GM12878 (cell line): ENCODE measurements at places on chromosomes 1 and 21. TPM values are rescaled to one million over a fixed set of nuclear protein-coding genes. Genes with fewer than 3 reads are reported as not detected.

- DNase-seq, result no peak
Measured at GRCh38 chr1:160580221-160580812, 1.0 kb upstream of the CD84 start.

DNA sequence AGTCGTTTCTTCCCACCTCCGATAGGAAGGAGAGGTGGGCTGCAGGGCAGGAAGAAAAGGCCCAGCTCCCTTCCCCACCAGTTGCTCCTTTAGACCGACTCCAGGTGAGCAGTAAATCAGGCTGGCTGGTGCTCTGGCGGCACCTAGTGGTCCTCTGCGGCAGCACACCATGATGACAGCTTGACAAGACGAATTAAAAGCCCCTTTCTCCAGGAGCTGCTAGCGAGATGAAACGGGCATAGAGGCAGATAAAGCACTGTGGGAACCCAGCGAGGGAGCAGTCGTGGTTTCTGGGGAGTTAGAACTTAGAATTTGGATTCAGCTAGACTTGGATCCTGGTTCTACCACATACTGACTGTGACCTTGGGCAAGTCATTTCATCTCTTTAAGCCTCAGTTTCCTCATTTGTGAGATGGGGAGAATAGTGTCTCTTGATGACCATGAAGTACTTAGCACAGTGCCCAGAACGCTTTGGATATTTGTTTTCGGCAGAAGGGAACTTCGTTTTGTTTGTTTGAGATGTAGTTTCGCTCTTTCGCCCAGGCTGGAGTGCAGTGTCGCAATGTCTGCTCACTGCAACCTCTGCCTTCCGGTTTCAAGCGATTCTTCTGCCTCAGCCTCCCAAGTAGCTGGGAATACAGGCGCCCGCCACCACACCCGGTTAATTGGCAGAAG lies 21.8 kb upstream of the COL9A2 start:
- DNase-seq, result peak; percentile 76

DNA sequence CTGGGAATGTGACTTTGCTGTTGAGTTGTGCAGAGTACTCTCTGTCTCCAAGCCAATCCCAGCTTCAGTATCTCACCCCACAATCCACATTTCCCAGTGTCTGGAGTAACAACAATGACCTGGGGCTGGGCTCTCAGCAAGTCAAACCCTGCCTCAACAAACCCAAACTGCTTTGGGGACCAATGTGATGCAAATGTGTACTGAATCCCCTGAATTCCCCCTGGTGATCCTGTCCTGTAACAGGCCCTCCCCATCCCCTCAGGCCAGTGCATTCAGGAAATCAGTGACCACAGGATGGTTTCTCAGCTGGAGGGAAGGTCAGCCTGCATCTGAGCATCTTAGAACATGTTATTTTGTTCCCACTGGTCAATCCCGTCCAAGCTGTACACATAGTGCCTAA lies 36.7 kb upstream of the HAO2 start:
- DNase-seq, result no peak

DNA sequence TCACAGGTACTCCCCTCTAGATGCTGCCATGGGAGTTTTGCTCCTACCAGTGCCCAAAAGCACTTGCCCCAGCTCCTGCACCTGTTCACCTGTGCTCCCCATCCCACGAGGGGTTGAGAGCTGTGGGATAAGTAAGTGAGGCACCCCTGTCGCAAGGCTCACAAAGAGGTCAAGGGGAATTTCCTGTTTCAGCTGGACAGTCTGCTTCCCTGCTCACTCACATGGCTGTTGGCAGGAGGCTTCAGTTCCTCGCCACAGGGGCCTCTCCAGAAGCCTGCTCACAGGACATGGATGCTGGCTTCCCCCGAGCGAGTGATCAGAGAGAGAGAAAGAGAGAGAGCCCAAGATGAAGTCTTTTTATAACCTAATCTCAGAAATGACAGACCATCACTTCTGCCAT lies 8.7 kb upstream of the NCMAP start:
- no peak for DNase-seq

DNA sequence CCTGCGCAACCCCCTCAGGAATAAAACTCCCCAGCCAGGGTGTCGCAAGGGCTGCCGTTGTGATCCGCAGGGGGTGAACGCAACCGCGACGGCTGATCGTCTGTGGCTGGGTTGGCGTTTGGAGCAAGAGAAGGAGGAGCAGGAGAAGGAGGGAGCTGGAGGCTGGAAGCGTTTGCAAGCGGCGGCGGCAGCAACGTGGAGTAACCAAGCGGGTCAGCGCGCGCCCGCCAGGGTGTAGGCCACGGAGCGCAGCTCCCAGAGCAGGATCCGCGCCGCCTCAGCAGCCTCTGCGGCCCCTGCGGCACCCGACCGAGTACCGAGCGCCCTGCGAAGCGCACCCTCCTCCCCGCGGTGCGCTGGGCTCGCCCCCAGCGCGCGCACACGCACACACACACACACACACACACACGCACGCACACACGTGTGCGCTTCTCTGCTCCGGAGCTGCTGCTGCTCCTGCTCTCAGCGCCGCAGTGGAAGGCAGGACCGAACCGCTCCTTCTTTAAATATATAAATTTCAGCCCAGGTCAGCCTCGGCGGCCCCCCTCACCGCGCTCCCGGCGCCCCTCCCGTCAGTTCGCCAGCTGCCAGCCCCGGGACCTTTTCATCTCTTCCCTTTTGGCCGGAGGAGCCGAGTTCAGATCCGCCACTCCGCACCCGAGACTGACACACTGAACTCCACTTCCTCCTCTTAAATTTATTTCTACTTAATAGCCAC lies 696 bp downstream of the TGFB2 start:
- DNase-seq, result no peak

GRCh38 chr1:42433369-42433768 lies 22.5 kb downstream of the ZMYND12 start:
- DNase-seq, result no peak

DNA sequence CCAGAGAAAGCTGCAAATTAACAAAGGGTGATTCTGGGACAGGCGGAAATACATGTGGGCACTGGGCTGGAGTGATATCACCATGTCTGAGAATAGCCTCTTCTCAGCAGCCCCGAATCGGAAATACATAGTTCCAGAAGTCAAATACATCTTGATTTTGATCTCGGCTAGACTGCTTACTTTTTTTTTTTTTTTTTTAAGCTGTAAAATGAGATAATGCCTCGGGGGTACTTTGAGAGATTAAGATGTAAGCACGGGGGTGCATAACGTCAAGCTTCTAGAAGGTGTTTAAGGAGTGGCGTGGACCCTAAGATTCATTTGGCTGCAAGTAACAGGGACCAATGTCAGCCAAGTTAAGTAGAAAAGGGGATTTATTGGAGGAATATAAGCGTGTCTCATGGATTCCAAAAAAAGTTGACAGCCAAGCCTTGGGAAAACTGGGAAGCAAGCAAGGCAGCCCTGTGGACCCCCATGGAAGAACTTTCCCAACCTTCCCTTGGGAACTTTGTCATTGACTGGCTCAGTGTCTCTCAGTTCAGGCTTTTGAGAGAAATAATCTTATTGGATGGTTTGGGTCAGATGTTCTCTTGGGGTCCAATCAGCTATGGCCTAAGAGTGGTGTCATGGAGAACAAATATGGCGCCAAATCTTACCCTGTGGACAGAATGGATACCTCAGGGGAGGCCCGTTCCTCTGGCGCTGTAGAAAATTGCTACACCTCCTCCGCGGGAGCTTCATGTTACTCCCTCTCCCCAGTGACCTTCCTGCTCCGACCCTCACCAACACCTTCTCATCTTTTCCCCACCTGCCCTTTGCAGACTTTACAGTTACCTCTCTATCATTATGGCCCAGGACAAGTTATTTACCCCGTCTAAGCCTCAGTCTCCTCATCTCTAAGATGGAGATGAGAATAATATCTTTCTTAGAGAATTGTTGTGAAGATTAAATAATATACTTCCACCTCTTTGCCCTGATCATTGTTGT lies 186.6 kb downstream of the KAZN start:
- no peak for DNase-seq

DNA sequence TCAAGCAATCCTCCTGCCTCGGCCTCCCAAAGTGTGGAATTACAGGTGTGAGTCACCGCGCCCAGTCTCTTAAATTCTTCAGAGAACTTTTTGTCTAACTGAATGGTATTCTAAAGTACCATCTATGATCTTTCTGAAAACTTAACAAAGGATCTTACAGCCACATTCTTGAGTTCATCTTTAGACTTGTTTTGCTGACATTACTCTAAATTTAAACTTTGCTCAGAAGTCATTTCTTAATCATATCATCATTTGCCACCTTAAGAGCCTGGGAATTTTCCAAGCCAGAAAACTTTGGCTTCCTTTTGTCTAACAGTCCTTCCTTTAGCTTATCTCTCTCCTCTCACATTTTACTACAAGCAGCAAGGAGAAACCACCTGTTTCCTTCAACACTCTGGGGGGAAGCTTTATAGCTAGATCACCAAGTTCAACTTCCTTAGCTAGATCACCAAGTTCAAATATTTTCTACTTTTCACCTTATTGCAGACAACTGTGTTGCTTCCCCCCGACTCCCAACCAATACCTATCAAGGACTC lies 5.4 kb upstream of the ZBTB8A start:
- DNase-seq, result no peak

DNA sequence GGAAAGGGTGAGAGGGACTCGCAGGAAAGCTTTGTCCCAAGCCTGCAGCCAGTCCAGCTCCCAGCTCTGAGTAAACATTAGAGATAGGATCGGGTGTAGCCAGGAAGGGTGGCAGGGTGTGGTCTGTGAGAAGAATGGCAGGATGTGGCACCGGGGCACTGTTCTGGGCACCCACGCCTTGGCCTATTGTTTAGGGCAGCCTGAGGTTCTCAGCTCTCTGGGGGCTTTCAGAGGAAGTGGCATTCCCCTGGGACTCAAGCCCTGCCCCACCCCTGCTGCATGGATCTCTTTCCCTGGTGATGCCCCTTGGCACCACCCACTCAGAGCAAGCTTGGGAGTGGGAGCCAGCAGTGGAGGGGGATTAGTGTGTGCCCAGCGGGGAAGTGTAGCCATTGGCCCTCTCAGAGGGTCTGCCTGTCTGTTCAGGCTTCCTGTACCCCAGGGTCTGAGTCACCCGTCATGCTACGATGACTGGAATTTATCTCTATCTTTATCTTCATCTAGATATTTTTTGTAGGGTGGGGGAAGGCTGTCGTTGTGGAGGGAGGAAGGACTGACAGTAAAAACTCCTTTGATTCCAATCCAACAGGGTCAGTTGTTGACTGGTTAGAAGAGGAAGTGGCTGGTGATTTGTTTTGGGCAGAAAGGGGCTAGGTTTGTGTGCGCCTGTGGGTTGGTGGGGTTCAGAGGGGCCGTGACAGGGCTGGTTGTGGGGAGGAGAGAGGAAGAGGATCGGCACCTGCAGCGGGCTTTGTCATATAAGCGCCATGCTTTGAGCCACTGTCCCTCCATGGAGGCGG lies 31.6 kb downstream of the SOX13 start:
- no peak for DNase-seq

GRCh38 chr1:89483010-89483756 lies 41.4 kb upstream of the LRRC8B start:
- DNase-seq, result peak; percentile 46

DNA sequence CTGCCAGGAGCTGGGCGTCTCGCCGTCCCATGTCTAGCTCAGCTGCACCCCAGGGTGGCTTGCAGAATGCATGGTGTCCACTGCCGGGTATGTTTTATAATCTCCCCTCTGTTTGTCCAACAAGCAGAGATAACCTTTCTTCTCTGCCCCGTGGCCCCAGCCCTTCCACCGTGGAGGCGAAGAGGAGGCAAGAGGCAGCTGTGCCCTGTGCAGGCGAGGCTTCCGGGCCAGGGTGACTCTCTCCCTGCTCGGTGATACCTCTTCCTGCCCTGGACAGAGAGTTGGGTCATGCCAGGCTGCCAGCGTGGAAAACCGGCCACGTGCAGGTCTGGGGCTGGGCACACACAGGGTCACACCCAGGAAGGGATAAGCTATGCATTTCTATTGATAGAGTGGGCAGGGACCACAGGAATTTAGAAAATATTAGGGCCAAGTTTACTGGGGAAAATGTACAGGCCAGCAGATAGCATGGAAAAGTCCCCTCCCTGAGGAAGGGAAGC lies at the start of gene TFF2:
TFF2 (minus strand) TSS at position 68 of the 500 bp plus-strand sequence; CDS start at position 31, 37 bp downstream.
- DNase-seq, result no peak

DNA sequence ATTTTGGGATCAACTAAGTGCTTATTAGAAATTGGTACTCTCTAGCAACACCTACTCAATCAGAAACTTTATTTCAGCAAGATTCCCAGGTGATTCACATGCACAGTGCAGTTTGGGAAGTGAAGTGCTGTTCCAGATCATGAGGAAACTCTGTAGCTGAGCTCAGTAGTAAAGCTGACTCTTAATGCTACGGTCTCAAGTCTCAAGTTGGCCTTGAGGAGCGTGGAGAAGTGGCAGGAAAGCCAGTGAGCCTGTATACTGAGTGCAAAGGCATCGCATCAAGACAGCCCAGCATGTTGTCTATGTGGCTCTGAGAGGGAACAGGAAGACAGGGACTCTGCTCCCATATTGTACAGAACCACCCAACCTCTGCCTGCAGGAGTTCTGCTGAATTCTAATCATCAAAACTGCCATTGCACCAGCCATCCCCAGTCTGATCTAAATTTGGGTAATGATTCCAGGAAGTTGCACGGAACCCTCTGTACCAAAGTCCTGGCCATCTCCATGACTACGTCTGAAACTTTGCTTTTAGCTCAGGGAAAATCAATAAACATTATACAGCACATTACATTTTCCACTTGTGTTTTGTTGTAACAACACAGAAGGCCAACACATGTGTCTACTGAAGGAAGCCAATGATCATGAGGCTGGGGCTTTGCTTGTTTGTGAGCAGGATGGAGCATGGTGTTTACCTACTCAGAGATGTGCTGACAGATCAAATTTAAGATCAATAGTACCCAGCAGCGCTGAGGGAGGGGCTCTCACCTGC lies 105.1 kb upstream of the TLR5 start:
- no peak for DNase-seq

GRCh38 chr1:81197591-81197990 lies 603.1 kb upstream of the ADGRL2 start:
- no peak for DNase-seq

DNA sequence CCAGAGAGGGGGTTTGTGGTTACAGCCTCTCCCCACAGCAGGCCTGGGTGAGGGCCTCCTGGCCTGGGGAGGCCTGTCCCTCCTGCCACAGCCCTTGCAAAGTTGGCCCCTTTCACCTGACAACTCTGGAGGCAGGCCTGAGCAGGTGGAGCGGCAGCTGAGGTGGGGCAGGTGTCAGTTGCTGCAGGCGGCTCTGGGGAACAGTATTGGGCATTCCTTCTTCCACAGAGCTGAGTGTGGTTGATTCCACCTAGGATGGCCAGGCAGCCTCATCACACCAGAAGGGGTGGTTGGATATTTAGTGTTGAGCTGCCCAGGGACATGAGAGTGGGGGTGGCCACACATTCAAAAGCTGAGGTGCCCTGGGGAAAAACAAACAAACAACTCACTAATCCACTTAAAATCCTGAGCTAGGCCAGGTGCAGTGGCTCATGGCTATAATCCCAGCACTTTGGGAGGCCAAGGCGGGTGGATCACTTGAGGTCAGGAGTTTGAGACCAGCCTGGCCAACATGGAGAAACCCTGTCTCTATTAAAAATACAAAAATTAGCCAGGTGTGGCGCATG lies 31.1 kb downstream of the PIGP start:
- DNase-seq, result no peak

GRCh38 chr1:11072216-11072917 lies 12.5 kb upstream of the SRM start:
- DNase-seq, result no peak

LIPI gene
- not detected in 2 replicates for total RNA-seq

APCS gene
- 0.23 and 0.45 TPM in 2 replicates for total RNA-seq

EYA3 gene
- 28.5 and 29.6 TPM in 2 replicates for total RNA-seq

LZIC gene
- total RNA-seq, result 13.5 and 14.0 TPM in 2 replicates

EPHB2 gene
- 2.0 and 3.3 TPM in 2 replicates for total RNA-seq

SLC37A1 gene
- total RNA-seq, result 30.7 and 34.8 TPM in 2 replicates

CASQ2 gene
- not detected in 2 replicates for total RNA-seq

CRNN gene
- total RNA-seq, result not detected in 2 replicates

IL19 gene
- total RNA-seq, result not detected in 2 replicates

MTARC2 gene
- 2.6 and 3.1 TPM in 2 replicates for total RNA-seq

KRTAP12-2 gene
- total RNA-seq, result not detected in 2 replicates

C1QC gene
- 0.64 and 0.74 TPM in 2 replicates for total RNA-seq

LRRC7 gene
- total RNA-seq, result not detected in 2 replicates
